ENCODE measurements at places on chromosomes 3 and 15.

GRCh38 chr15:99473981-99474906 is 91.5 kb upstream of the MEF2A start:
- no peak for DNase-seq
- H3K4me3 ChIP-seq, result no peak overlapping the region

DNA sequence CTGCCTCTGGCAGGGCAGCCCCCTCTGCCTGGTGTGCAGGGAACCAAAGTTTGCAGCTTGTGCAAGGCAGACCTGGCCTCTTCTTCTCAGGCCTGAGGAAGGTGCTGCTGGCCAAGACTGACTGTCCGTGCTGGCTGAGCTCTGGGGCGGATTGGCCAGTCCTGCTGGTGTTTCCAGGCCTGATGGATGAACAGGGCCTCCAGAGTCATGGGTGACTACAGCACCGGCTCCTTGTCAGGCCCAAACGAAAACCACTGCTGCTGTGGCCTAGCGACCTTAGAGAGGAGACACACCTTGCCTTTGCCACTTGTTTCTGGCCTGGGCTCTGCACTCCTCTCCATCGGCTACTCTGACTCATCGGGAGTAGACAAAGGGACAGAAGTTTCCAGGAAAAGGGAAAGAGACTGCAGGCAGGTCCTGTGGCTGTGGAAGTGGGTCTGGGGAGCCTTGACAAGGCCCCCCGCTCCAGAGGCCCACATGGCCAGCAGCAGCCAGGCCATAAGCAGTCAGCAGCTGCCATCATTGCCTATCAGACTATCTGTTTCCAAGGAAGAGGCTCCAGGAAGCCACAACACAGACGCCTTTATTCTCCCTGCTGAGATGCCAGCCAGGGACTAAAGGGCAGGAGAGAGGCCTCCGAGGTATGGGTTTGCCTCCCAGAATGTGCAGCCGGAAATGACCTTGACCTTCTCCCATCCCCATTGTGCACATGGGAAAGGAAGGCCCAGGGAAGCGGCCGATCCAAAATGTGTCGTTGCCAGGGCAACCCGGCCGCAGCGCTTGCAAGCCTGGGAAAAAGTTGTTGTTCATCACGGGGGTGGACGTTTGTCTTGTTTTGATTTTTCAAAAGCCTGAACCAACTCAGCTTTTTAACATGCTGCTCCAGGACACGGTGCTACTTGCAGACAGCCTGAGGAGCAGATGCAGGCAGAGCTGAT is 160.5 kb downstream of the CHSY1 start:
- no peaks in the 10 kb centered on the region for H3K4me1 ChIP-seq
- no peak overlapping the region for H3K4me3 ChIP-seq
- peaks cover 9% of the 10 kb centered on the region for H3K27me3 ChIP-seq
- no peaks in the 10 kb centered on the region for H3K36me3 ChIP-seq

DNA sequence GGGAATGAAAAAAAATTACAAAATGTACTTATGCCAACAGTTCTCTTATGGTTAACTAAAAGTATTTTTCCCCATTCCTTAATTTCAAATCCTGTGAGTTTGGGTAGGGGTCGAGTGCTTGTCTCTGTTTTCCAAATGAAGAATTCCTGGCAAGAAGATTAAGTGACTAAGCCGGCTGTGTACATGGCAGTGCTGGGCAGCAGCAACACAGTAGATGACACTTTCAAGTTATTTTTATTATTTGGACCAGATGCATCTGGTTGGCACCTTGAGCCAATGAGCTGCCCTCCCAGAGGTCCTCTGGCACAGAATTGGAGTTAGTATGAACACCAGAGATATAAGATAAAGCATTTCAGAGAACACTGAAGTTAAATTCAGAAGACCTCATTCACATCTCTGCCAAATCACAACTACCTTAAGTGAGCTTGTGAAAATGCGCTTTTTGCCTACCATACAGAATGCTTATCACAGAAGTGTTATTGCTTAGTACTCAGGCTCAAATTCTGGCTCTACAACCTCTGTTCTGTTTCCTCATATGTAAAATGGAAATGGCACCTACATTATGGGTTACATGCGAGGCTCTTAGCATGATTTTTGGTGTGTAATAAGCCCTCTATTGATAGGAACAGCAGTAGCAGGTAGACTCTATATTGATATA is 256.9 kb downstream of the UBE2E2 start:
- H3K27ac ChIP-seq, result no peak overlapping the region
- H3K4me1 ChIP-seq, result peaks cover 22% of the 10 kb centered on the region
- DNase-seq, result no peak
- H3K36me3 ChIP-seq, result no peaks in the 10 kb centered on the region

DNA sequence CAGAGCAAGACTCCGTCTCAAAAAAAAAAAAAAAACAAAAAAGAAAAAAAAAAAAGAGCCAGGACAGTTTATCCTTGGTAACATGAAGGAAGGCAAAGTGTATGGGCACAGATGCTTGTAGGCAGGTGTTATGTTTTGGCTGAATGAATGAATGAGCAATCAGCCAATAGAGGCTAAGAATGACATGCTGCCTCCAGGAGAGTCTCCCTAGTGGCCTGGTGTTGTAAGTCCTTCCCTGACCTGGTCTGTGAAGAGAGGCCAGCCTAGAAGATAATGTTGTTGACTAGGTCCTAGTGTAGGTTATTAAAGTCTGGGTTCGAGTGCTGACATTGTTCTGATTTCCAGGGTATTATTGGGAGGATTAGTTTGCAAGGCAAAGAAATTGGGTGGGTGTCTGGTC is 24.9 kb downstream of the GYG1 start:
- DNase-seq, result no peak
- no peak overlapping the region for H3K27ac ChIP-seq
- no peaks in the 10 kb centered on the region for H3K4me1 ChIP-seq
- peaks cover 3% of the 10 kb centered on the region for H3K36me3 ChIP-seq
- no peak overlapping the region for H3K4me3 ChIP-seq

Measured in MCF 10A (cell line).